ENCODE measurements at places on chromosomes 6 and 20. TPM values are rescaled to one million over a fixed set of nuclear protein-coding genes. Genes with fewer than 3 reads are reported as not detected.

The PBX2 gene
- 59.8 TPM for total RNA-seq

The SRMS gene
- not detected for total RNA-seq

The CYP24A1 gene
- not detected for total RNA-seq

The KCNG1 gene
- total RNA-seq, result 3.2 TPM

The GPX5 gene
- not detected for total RNA-seq

The NFKBIL1 gene
- 32.5 TPM for total RNA-seq

The CST7 gene
- 0.66 TPM for total RNA-seq

The TFAP2C gene
- total RNA-seq, result 1.6 TPM

The TNXB gene
- total RNA-seq, result 66.0 TPM

The TSPO2 gene
- not detected for total RNA-seq

DNA sequence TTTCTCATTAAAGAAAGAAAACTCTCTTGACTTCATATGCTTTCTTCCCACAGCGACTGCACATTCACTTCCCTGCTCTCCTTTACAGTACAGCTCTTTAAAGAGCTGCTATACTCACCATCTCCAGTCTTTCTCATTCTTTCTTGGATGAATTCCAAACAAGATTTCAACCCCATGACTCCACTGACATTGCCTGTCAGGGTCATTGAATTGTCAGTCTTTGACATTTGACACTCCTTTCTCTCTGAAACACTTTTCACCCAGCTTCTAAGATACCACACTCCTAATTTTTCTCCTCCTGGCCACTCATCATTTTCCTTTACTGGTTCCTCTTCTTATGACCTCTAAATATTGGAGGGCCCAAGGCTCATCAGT is 811 bp upstream of the ARMH2 start:
- DNase-seq, result no peak
- no peak overlapping the region for H3K27ac ChIP-seq
- H3K4me1 ChIP-seq, result no peaks in the 10 kb centered on the region
- H3K36me3 ChIP-seq, result peaks cover 5% of the 10 kb centered on the region
- no peak overlapping the region for H3K4me3 ChIP-seq

DNA sequence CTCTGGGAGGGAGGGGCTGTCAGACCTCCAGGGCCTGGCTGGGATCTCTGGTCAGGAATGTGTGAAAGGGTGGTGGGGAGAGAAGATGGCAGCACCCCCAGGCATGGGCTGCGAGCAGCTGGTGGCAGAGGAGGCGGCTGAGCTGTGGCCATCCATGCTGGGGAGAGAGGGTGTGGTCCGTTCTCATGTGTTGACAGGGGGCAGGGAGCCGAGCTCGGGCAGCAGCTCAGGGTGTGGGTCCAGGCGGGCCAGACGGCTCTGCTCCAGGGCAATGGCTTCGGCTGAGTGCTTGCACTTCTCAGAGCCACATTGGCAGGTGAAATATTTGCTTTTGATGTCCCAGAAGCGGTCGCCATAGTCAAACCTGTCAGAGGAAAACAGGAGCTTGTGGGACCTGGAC is 1.1 kb upstream of the SLC44A4 start:
- no peak overlapping the region for H3K4me3 ChIP-seq
- no peak overlapping the region for H3K27ac ChIP-seq
- H3K36me3 ChIP-seq, result peaks cover 44% of the 10 kb centered on the region
- no peak for DNase-seq
- no peaks in the 10 kb centered on the region for H3K27me3 ChIP-seq

DNA sequence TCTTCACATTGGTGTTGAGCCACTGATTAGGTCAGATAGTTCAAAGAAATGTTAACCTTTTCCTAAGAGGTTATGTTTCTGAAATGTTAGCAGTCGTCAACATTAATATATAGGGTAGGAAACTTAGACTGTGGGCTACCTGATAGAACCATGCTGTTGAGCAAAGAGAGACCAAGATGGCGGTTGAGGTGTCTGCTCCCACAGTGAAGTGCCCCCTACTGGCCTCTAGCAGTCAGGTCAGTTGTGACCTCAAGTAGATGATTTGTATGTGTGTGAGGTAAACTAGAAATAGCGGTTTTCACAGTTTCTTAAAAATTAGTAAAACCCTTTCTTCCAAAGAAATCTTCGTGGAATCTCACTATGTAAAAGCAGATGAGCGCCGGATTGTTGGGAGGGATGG is 40.3 kb downstream of the MTHFD1L start:
- H3K36me3 ChIP-seq, result no peaks in the 10 kb centered on the region
- peaks cover 36% of the 10 kb centered on the region for H3K4me1 ChIP-seq
- H3K4me3 ChIP-seq, result no peak overlapping the region

DNA sequence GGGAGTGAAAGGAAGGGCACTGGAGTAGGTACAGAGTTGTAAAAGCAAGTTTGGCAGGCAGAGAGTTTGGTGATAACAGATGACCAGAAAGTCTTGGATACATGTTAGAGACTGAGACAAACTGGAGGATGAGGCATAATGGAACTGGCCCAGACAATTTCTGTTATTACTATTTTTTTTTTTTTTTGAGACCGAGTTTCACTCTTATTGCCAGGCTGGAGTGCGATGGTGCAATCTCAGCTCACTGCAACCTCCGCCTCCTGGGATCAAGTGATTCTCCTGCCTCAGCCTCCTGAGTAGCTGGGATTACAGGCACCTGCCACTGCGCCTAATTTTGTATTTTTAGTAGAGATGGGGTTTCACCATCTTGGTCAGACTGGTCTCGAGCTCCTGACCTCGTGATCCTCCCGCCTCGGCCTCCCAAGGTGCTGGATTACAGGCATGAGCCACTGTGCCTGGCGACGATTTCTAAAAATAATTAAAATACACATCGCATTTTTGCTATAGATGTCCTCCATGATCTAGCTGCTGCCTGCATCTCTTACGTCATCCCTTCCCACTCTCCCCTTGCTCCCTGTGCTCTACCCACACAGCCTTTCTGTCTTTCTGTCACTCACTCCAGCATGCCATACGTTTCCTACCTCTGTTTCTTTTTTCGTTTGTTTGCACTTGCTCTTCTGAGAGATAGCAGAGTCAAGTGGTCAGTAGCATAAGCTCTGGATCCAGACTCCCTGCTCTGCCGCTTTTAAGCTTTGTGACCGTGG is 23.5 kb downstream of the MAPK14 start:
- no peak overlapping the region for H3K4me3 ChIP-seq
- no peaks in the 10 kb centered on the region for H3K27me3 ChIP-seq
- no peak overlapping the region for H3K27ac ChIP-seq

DNA sequence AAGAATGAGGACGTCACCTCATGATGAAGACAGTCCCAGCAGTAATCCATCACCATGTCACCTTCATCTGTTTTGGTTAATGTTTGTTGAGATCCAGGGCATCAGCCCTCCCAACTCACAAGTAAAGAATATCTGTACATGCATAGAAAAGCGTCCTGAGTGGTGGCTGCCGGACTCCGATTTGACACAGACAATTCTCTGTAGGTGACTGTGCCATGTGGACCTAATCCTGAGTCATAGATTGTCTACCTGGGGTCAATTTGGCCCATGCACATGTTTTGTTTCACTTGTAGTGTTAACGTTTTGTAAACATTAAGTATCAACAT is 168.4 kb upstream of the UST start:
- peaks cover 8% of the 10 kb centered on the region for H3K4me1 ChIP-seq
- H3K27ac ChIP-seq, result peak overlapping the region; percentile 27
- DNase-seq, result no peak
- no peaks in the 10 kb centered on the region for H3K36me3 ChIP-seq
- no peak overlapping the region for H3K4me3 ChIP-seq

DNA sequence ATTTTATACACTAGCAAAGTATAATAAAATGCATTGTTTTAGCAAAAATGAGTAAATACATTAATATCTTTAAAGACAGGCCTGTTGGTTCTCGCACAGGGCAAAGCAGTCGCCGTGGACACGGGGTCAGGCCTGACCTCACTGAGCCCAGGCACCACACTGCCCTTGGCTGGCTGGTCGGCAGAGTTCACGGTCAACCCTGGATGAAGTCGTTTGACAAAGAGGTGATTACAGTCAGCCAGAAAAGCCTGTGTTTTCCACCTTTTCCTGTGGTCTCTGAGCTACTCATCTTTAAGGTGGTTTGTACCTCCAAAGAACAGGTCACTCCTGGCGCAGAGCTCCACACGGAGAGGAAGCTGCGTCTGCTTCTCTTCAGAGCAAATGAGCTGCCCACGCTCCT is 191.5 kb downstream of the DLL1 start:
- no peak overlapping the region for H3K27ac ChIP-seq
- no peak overlapping the region for H3K4me3 ChIP-seq
- DNase-seq, result peak; percentile 38
- H3K27me3 ChIP-seq, result no peaks in the 10 kb centered on the region
- no peaks in the 10 kb centered on the region for H3K4me1 ChIP-seq

DNA sequence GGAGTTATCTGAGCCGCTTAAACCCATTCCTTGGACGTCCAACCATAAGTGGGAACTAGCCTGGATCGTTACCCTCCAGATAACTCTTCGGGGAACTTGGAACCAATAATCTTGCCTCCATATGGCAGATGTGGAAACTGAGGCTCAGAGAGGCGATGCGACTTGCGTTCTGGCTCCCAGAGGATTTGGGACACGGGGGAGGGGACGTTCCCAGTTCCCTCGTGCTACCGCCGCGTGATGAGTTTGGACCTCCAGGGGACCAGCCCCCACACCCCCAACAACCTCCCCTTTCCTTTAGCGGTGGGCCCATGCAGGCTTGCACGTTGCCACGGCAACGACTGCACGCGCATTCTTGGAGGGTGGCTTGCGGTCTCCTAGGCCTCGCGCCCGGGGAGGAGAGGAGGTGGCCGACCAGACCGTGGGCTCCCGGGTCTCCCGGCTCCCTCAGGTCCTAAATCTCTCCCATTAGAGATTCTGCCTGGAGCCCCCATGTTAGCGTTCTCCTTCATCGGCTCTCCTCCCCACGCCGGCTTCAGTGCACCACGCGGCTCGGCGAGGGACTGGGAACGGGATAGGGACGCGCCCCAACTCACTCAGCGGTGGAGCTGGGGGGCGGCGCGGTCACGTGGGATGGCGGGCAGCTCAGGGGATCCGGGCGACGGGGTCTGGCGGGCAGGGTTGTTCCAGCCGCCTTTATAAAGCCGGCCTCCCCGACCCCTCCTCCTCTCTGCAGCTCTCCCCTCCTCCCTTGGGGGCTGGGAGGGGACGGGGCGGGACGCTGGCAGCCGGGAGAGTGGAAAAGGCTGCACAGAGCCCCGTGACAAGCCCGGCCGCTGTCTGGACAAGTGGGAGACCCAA is at the start of gene PLTP:
TSS of gene PLTP (minus strand) at position 670 of the 858 bp plus-strand sequence. CDS start 703 bp downstream, outside the sequence.
- H3K27ac ChIP-seq, result peak within 1 kb of the TSS; percentile 92
- peak; percentile 92 for DNase-seq
- H3K4me1 ChIP-seq, result peaks cover 20% of the 10 kb centered on the region
- peak within 1 kb of the TSS; percentile 54 for H3K4me3 ChIP-seq
- peaks cover 4% of the 10 kb centered on the region for H3K36me3 ChIP-seq

GRCh38 chr20:48697845-48698491 is 129.8 kb downstream of the PREX1 start:
- H3K4me1 ChIP-seq, result peaks cover 8% of the 10 kb centered on the region
- no peak overlapping the region for H3K4me3 ChIP-seq
- H3K36me3 ChIP-seq, result no peaks in the 10 kb centered on the region
- DNase-seq, result peak; percentile 75
- no peak overlapping the region for H3K27ac ChIP-seq
- no peaks in the 10 kb centered on the region for H3K27me3 ChIP-seq

GRCh38 chr20:63857764-63858392 is 3.4 kb upstream of the ABHD16B start:
- DNase-seq, result no peak
- peak overlapping the region; percentile 35 for H3K27ac ChIP-seq
- no peaks in the 10 kb centered on the region for H3K4me1 ChIP-seq
- peaks cover 50% of the 10 kb centered on the region for H3K27me3 ChIP-seq
- H3K36me3 ChIP-seq, result peaks cover 11% of the 10 kb centered on the region

DNA sequence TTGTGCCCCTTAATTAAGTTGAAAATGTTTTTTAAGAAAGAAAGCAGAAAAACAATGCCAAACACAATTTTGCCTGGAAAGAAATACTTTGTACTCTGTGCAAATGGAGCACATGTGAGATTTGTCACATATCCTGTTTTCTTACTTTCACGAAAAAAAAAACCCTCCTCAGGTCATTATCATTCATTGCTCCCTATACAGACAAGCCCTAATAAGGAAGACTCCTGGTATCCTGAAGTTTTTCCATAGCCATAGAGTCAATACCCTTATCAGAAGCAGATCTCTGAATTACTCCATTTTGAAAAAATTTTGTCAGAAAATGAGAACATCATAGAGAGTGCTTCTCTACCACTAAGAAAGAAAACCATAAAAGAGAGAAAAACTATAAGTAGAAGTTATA is 14.0 kb upstream of the NT5E start:
- no peaks in the 10 kb centered on the region for H3K27me3 ChIP-seq
- no peak for DNase-seq
- H3K27ac ChIP-seq, result no peak overlapping the region
- no peaks in the 10 kb centered on the region for H3K4me1 ChIP-seq
- no peak overlapping the region for H3K4me3 ChIP-seq

- no peak overlapping the region for H3K27ac ChIP-seq
- peaks cover 17% of the 10 kb centered on the region for H3K4me1 ChIP-seq
- no peaks in the 10 kb centered on the region for H3K36me3 ChIP-seq
- no peak for DNase-seq
- no peak overlapping the region for H3K4me3 ChIP-seq
Observed at GRCh38 chr6:107545763-107546162, 55.8 kb downstream of the SOBP start.

DNA sequence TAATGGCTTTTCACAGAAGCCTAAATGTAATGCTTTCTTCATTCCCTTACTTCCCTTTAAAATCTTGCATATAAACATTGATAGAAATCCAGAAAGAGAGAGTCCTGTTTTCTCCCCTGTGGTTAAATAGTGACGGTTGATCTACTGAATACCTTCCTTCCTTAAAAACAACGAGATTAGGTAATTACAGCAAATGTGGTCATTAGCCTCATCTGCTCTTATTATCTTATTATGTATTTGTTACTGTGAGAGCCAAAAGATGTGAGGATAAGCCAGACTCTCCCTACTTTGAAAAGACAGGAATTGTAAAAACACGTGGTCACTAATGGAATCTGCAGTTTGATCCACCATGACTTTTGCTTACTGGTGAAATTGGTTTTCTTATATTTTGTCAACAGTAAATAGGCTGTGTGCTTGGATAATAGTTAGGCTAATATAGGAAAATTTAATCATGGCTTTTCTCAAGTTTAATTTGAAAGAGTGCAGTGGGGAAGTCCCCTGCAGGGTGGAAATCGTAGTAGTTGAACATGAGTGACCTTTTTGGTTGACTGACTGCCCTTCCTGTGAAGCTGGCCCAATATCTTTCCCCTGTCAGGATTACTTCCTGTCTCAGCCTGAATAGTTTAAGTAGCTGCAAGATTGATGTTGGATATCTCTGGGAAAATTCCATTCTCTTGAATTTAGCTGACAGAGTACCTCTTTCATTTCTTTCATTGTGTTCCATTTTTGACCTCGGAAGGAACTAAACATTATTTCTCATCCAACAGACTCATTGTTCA is 62.8 kb downstream of the JARID2 start:
- H3K27ac ChIP-seq, result no peak overlapping the region
- H3K4me3 ChIP-seq, result no peak overlapping the region
- H3K27me3 ChIP-seq, result no peaks in the 10 kb centered on the region
- no peaks in the 10 kb centered on the region for H3K36me3 ChIP-seq
- no peaks in the 10 kb centered on the region for H3K4me1 ChIP-seq

GRCh38 chr20:50100552-50100951 is 12.4 kb downstream of the UBE2V1 start:
- no peak overlapping the region for H3K4me3 ChIP-seq
- DNase-seq, result no peak
- no peaks in the 10 kb centered on the region for H3K27me3 ChIP-seq
- H3K27ac ChIP-seq, result peak overlapping the region; percentile 43
- H3K36me3 ChIP-seq, result no peaks in the 10 kb centered on the region

All from sigmoid colon (tissue), 7 donors.